WTC11 (cell line): ENCODE measurements at places on chromosomes 3 and 15.

DNA sequence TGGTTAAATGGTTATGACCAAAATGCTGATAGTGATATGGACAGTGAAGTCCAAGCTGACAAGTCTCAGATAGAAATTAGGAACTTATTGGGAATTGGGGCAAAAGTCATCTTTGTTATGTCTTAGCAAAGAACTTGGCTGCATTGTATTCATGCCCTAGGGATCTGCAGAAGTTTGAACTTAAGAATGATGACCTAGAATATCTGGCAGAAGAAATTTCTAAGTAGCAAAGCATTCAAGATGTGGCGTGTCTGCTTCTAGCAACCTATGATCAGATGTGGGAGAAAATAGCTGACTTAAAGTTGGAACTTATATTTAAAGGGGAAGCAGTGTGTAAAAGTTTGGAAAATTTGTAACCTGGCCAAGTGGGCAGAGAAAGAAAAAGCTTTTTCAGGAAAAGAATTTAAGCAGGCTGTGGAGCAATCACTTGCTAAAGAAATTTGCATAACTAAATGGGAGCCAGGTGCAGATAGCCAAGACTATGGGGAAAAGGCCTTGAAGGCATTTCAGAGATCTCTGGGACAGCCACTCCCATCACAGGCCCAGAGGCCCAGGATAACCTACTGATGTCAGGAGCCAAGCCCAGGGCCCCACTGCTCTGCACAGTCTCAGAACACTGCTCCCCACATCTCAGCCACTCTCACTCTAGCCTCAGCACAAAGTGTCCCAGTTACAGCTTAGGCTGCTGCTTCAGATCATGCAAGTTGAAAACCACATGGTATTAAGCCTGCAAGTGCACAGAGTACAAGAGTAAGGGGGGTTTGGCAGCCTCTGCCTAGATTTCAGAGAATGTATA lies 147.8 kb upstream of the TGFBR2 start:
- DNase-seq: no peak

GRCh38 chr15:32781781-32782180 lies 64.0 kb downstream of the GREM1 start:
- no peak for DNase-seq

GRCh38 chr3:122973893-122974615 lies 53.5 kb downstream of the SEMA5B start:
- DNase-seq: no peak

GRCh38 chr3:30948426-30948825 lies 54.0 kb upstream of the GADL1 start:
- DNase-seq: no peak

DNA sequence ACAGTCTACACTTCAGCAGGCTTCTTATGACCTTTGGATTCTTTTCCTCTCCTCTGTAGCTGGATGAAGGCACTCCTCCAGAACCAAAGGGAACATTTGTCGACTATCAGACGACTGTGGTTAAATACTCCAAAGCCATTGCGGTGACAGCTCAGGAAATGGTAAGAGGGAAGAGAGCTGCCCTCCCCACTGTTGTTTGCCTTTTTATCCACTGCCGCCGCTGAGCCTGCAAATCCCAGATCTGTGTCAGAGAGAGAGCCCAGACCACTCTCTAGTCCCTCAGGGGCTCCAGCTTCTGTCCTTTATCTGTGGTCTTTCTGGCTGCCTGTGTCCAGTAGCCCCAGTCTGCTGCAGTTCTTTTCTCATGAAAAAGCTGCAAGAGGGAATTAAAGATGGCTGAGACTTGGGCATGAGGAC lies 261.5 kb upstream of the TPM1 start:
- no peak for DNase-seq
